ENCODE measurements at places on chromosomes 7 and 10.

- no peak for DNase-seq
Observed at GRCh38 chr10:124521429-124521871, 59.8 kb downstream of the LHPP start.

- DNase-seq, result peak; percentile 56
Observed at GRCh38 chr7:150974468-150975391, 3.4 kb downstream of the KCNH2 start.

- no peak for DNase-seq
Observed at GRCh38 chr10:102775935-102776669, 32.4 kb downstream of the WBP1L start.

- no peak for DNase-seq
Observed at GRCh38 chr10:103696411-103697145, 158.8 kb downstream of the SH3PXD2A start.

DNA sequence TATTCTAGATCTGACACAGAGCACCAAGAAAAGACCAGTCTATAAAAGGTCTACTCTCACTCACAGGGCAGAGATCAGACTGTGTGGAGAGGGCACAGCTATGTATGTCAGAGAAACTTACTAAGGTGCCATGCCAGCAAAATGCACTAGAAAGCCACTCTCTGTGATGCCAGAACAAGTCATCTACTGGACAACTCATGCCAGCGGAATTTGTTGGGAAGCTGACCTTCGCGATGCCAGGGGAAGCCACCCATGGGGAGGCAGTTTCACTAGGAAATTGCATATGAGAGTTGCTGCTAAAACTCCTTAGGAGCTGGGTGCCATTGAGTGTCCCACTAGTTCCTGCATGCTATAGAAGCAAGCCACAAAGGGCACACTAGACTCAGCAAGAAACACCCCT lies 58.5 kb downstream of the MICU1 start:
- no peak for DNase-seq

DNA sequence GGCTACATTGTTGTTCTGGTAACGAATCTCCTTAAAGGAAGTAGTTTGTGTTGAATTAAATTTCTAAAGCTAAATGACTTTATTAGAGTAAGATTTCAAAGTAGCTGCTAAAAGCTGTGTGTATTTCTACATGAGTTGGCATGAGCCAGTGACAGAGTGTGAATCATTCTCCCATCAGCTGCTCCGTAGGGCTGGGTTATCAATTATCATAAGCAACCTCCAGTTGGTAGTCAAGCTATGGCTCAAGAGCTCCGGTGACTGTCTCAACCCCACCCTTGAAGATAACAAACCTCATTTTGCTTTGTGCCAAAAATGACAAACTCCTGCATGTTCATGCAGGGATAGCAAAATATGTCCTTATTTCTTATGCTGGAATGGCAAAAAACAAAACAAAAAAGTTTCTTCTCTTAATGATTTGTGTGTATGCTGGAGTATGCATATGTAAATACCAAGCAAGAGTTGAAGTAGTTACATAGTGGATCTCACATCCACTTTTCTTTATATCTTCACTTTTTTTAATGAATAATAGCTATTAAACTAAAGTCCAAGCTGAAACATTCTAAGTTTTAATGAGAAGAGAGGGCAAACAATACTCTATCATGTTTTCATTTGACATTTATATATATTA lies 249.4 kb downstream of the CACNA2D1 start:
- no peak for DNase-seq

DNA sequence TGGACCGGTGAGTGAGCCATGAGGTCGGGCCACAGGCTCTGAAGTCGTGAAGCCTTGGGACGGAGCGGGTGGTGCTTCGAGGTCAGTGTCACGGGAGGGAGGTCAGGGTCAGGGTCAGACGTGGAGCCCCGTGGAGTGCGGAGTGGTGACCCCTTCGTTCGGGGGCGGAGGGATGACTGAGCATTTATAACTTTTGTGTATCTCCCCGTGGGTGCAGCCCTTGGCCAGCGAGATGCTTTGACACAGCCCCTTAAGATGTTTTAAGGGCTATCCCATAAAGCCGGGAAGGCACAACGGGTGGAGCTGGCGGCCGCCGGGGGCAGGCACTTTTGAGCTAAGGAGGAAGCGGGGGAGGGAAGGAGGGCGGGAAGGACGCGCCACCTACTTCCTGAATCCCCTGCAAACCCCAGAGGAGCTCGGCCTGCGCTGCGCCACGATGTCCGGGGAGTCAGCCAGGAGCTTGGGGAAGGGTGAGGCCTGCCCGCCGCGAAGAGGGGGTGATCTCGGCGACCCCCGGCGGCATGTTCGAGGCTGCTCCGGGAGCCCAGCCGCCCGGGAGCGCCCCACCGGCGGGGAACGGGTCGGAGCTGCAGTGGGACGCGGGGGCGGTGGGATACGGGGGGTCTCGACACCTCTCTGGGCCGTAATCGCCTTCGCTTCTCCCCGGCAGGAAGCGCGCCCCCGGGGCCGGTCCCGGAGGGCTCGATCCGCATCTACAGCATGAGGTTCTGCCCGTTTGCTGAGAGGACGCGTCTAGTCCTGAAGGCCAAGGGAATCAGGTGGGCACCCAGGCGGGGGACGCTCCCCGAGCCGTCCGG lies at the start of gene GSTO1:
GSTO1 (plus strand) TSS at position 400 of the 818 bp plus-strand sequence; CDS start at position 437, 37 bp downstream.
- DNase-seq, result no peak

- DNase-seq, result no peak
Observed at GRCh38 chr7:127980901-127981300, 50.3 kb downstream of the LRRC4 start.

GRCh38 chr7:50851451-50851850 lies 68.8 kb upstream of the GRB10 start:
- DNase-seq, result no peak
